ENCODE measurements at places on chromosomes 1 and 21.

GRCh38 chr1:68525781-68526180 is 28.9 kb upstream of the DEPDC1 start:
- DNase-seq = no peak

DNA sequence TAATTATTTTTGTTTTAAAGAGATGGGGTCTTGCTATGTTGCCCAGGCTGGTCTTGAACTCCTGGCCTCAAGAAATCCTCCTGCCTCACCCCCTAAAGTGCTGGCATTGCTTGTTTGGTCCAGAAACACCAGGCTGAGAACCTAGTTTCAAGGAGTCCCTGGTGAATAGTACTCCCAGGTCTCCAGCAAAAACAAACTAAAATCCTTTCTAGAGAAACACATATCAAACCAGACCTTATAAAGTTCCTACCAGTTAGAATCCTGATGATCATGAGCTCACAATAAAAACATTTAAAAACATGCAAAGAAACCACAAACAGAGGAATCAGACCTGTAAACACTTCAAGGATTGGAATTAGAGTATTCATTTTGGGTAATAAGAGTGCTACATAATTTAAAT is 34.4 kb upstream of the PADI1 start:
- no peak for DNase-seq

DNA sequence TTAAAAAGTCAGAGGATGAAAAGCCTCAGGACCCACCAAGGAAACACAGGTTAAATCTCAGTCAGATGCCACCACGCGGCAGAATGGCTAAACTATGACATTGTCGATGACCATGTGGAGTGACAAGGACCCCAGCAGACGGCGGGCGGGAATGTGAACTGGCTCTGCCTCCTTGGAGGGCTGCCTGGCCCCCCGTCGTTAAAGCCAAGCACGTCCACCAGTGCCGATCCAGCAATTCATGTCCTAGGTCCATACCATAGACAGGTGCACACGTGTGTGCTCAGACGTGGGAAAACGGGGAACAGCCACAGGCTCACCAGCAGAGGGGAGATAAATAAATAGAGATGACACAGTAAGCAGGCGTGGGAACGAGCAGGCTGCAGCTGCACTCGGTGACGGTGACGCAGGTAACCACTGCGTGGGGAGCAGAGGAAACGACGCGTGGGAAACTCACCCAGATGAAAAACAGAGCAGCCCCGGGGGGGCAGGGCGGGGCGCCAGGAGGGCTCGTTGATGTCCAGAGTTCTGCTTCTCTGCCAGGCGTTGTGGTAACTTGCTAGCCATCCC is 28.3 kb upstream of the PCBP3 start:
- peak; percentile 73 for DNase-seq

- DNase-seq = no peak
Observed at GRCh38 chr1:226942392-226942791, 2.3 kb downstream of the COQ8A start.

- no peak for DNase-seq
Observed at GRCh38 chr1:47527653-47528272, 89.9 kb downstream of the FOXD2 start.

GRCh38 chr21:42584296-42584641 is 69.2 kb upstream of the PDE9A start:
- no peak for DNase-seq

GRCh38 chr1:66402194-66402593 is 131.8 kb upstream of the SGIP1 start:
- no peak for DNase-seq

GRCh38 chr1:22420455-22421053 is 31.1 kb upstream of the ZBTB40 start:
- DNase-seq = peak; percentile 23

- DNase-seq = no peak
Observed at GRCh38 chr1:16298653-16299052, 53.6 kb downstream of the FBXO42 start.

- no peak for DNase-seq
Observed at GRCh38 chr1:165235777-165236291, 120.7 kb downstream of the LMX1A start.

DNA sequence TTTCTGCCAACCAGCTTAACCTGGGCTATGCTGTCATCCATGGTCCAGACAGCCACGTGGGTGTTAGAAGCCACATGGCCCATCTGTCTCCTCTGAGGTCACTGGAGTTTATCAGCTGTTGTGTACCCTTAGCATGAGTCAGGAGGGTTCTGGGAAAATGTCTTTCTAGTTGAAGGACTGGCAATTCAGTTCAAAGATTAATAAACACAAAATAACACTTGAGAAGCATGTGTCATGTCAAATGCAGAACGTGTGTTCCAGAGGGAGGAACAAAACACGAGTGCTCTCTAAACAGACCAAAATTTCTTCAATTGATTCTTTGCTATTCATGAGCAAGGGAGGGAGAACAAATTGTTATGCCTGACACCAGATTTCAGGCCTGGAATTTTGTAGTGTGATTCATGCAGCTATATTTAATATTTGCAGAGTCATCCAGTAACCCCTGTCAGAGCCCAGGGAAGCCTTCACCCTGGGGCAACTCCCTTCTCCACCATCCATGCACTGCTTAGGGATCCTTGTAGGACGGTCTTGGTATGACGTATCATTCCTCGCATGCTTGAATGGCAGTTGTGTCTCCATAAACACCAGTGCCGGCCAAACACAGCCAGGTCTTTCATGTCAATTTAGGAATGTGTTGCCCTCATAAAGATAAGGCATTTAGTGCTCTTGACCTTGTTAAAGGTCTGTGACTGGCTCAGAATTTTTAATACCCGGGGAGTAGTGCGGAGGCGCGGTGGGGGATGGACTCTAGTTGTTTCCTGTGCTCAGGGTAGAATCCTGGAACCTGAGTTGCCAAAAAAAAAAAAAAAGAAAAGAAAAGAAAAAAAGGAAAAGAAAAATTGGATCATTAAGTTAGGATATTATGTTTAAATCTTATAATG is 27.7 kb upstream of the DYRK1A start:
- DNase-seq = no peak

DNA sequence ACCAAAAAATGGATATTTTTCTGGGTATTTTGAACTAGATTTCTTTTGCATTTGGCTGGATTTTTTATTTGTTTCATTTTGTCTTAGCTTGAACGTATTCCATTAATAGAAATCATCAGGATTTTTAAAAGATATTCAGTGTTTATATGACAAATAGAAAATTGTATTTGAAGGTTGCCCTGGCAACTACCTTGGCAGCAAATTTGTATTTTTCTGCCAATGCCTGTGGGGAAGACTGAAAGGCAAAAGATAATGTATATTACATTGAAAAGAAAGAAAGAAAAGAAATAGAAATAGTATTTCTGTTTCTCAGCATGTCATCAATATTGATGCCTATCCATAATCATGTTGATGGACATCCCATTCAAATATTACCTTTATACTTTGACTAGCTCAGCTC is 16.8 kb downstream of the VCAM1 start:
- DNase-seq = no peak

DNA sequence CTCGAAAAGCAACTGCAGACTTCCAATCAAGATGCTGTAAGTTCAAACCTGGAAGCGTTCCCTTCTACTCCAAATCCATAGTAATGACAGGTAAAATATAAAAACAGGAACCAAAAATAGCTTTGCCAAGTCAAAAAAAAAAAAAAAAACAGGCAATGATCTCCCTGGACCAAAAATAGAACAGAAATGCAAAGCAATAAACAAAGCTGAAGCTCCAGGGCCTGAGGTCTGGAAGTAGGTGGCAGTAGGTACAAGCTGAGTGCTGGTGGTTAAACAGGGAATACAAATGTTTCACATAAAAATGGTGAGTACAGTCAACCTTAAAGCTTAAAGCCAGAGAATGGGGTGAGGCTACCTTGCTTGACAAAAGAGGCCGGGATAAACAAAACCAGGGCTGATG is 610.8 kb downstream of the SMYD3 start:
- DNase-seq = no peak

DNA sequence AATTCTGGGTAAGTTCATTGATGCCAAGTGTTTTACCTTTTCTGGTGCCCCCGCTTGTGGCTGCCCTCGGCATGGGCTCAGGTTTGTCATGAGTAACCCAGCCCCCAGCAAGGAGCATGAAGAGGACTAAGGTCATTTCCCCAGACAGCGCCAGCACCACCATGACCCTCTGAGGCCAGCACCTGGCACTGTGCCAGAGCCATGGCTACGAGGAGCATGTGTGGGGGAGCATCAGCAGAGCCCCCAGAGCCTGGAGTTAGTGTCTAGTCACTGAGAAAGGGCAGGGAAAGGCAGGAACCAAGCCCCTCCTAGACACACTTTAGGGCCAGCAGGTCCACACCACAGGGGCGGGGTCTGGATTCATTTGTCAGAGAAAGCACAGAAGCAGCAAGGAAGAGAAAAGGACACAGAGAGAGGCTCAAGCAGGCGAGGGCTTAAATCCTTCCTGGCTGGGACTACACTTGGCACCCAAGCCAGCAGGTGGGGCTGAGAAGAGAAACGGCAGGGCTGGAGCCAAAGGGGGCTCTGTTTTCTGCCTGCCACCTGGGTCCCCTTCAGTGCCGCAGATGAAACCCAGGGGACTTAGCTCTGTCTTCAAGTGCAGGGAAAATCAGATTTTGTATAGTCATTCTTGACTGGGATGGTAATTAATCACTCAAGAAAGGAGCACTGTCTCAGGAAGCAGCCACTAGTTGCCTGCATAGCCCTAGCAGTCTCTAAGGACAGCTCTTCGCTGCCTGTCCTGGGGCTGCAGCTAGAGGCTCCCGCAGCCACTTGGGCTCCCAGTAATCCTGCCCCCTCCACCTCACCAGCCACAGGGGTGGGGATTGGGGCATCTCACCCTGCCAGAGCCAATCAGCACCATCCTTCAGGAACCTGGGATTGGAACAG is 79.6 kb upstream of the ZC3H12A start:
- DNase-seq = no peak

DNA sequence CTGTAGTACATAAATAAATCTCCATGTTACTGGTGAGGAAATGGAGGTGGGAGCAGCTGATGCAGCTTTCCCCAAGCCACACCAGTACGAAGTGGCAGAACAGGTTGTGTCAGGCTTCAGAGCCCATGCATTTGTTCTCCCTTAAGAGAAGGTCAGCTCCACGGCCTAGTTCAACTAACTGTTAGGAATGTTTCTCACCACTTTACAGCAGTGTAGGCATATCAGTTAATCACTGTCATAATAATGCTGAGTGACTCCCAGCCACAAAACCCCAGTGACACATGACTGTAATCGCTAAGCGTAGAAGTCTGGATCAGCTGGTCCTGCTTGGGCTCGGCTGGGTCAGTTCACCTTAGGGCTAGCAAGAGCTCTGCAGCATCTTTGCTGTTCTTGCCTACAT is 90.4 kb downstream of the VPS26C start:
- no peak for DNase-seq

DNA sequence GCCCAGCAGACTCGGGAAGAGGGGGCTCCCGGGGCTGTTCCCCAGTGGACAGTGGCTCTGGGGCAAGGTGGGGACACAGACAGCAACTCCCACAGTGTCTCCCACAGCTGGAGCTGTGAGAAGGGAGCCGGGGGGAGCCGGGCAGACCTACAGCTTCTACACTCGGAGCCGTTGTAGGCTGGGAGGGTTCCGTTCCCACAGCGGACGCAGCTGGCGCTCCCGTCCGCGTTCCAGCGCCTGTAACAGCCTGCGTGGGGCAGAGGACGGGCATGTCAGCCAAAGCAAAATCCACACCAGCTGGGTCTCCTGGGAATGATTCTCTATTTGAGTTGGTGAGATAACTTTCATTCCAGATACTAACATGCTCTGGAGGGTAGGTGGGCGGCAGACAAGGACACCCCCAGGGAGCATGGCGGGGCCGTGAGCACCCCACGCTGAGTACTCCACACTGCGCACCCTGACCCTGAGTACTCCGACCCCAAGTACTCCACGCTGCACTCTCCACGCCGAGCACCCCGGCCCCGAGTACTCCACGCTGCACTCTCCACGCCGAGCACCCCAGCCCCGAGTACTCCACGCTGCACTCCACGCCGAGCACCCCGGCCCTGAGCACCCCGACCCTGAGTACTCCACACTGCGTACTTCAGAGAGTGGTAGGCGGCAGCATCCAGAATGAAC is 13.4 kb upstream of the RNF223 start:
- DNase-seq = no peak

DNA sequence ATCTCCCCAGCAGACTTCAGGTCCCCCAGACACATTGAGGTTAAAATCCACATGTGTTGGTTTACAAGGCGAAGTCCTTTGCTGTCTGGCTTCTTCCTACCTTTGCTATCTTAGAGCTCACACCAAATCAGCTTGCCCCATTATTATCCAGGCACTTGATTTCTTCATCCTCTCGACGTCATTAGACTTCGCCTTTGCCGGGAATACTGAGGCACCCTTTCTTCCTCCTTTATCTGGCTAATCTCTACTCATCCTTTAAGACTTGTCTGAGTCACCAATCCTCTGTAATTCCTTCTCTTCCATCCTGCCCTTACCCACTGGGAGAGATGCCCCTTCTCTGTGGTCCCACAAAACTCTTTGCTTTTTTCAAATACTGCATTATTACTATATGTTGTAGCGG is 9.2 kb upstream of the XCL2 start:
- DNase-seq = no peak

GRCh38 chr1:21910558-21911204 is 26.4 kb downstream of the HSPG2 start:
- no peak for DNase-seq

GRCh38 chr1:118556936-118557335 is 371.9 kb upstream of the SPAG17 start:
- no peak for DNase-seq

GRCh38 chr21:33840771-33841170 is 74.8 kb downstream of the ATP5PO start:
- DNase-seq = no peak

DNA sequence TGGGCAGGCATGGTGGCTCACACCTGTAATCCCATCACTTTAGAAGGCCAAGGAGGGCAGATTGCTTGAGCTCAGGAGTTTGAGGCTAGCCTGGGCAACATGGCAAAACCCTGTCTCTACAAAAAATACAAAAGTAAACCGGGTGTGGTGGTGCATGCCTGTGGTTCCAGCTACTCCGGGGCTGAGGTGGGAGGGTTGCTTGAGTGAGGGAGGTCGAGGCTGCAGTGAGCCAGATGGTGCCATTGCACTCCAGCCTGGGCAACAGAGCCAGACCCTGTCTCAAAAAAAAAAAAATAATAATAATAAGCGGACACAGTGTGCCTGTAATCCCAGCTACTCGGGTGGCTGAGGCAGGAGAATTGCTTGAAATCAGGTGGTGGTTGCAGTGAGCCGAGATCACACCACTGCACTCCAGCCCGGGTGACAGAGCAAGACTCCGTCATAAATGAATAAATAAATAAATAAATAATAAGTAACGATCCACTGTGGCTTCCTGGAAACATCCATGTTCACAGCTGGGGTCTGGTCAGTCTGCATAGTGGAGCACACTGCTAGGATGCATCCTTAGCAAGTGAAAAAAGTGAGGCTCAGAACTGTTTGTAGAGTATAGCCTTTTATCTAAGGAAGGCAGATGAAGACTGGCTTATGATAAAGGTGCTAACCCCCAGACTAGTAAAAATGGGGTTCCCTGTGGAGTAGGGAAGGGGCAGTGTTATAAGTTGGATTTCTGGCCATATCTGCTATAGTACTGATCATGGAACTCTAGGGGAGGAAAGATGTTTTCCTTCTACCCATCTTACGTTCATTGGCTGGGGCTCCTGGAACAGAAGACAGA is 15.7 kb downstream of the PKNOX1 start:
- DNase-seq = no peak
